Epithelial cell of proximal tubule (primary cell): ENCODE measurements at places on chromosomes 16 and 17.

- no peak for DNase-seq
These were observed 44.9 kb downstream of the MBTD1 start for GRCh38 chr17:51214920-51215319.

- DNase-seq = no peak
These were observed 23.2 kb downstream of the SLC7A6OS start for GRCh38 chr16:68287276-68288251.

DNA sequence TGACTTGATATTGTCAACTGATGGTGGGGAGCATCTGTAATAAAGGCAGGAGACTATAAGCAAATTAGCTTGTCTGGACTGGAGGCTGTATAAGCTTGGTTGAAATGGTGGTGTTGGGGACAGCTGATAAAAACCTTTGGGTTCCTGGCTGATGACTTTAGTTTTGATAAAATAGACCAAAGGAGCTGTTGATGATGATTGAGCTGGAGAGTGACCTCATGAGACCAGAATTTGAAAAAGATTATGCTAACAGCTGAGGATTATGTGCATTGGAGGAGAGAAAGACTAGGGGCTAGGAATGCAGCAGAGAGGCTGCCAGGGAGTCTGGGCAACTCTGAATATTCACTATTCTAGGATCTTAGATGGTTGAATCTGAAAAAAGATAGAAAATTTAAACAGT, 8.7 kb upstream of the CDC27 start:
- DNase-seq = no peak

DNA sequence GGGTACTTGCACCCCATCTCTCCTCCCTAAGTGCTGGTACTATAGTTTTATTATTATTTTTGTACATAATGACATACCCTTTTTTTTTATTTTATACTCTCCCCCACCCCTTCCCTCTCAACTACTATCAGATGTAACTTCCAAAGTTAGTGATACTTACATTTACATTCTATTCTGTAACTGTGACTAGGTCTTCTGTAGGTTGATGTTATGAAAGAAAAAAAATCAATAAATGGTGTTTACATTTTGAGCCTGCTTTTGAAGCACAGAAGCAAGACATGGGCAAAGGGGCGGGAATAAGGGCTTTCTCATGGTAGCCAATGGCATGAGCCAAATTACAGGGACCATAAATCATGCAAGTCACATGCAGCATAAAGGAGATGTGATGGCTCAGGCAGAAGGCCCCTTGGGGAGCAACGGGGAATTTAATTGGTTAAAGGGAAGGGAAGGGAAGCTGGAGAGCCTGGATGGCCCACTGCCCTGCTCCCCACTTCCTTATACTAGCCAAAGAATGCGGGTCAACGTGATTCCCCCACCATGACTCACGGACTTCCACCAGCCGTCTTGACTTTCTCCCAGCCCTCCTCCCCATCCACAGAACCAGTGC, 2.4 kb upstream of the ACSF2 start:
- DNase-seq = no peak

- DNase-seq = no peak
These were observed 2.1 kb downstream of the SPAG9 start for GRCh38 chr17:51118330-51119195.

DNA sequence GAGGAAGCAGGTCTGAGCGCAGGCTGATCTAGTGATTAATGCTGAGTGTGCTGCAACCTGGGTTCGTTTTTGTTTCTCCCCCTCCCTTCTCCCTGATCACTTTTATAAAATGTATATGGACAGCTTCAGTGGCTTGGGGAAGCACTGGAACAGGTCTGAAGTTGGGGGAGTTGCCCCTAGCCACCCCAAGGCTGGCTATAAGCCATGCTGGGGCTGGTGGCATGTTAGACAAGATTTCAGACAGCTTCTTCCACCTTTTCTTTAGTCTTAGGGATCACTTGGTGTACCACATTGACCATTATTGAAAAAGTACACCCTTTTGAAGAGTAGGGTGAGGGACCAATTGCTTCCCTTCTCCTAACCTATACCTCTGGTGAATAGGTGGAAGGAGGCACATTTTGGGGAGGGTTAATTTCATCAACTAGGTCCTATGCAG, 3.8 kb upstream of the VAC14 start:
- no peak for DNase-seq

GRCh38 chr16:12637002-12637401, 166.7 kb downstream of the CPPED1 start:
- no peak for DNase-seq

DNA sequence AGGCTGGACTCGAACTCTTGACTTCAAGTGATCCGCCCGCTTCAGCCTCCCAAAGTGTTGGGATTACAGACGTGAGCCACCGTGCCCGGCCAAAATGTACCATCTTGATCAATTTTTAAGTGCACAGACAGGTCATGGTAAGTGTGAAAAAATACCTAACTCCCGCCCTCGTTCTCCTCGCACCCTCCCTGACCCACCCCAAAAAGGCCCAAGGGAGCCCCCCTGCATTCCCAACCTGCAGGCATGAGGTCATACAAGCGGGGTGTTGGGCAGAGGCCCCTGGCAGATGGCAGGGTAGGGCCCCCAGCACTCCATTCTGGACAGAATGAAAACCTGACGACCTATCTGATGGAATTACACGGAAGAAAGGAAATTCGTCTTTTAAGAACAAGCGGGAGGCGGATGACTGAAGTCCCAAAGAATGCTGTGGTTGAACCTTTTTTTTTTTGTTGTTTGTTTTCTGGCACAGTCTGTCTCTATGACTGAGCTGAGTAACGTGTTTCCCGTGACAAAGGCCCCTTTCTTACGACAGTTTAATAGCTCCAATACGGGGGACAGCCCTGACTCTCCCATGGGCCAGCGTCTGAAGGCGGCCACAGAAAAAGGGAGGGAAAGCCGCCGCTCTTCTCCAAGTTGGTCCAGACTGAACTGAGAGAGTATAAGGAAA, 376.4 kb downstream of the SLC39A11 start:
- DNase-seq = peak; percentile 64

- no peak for DNase-seq
These were observed 11.4 kb upstream of the C16orf87 start for GRCh38 chr16:46842192-46842895.

DNA sequence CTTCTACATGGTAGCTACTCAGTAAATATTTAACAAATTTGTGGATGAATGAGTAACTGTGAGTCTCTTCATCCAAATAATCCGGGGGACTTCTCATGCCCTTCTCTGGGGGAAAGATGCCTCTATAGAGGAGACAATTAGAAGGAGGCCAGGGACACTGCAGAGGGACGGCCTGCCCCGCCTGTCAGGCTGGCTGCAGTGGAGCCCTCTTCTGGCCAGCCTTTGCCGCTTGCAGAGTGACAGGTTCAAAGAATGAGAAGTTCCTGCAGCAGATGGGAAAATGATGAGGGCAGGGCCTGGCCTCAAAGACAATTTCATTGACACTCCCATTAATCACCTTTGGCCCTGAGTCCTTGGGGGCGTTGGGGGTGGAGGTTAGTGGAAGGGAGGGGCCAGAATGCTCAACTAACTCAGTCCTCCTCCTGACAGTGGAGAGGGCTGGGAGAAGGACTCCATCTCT, 339.0 kb downstream of the MAF start:
- DNase-seq = peak; percentile 75

DNA sequence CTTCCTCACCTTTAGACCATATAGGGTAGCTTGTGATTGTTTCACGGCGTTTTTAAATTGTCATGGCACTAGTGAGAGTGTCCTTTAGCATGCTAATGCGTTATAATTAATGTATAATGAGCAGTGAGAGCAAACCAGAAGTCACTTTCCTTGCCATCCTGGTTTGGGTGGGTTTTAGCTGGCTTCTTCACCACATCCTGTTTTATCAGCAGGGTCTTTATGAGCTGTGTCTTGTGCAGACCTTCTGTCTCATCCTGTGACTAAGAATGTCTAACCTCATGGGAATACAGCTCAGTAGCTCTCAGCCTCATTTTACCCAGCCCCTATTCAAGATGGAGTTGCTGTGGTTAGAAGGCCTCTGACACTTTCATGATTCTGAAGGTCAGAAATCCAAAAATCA, 370.9 kb upstream of the RBFOX1 start:
- DNase-seq = no peak

GRCh38 chr17:76063875-76064546, 8.3 kb downstream of the SRP68 start:
- no peak for DNase-seq

DNA sequence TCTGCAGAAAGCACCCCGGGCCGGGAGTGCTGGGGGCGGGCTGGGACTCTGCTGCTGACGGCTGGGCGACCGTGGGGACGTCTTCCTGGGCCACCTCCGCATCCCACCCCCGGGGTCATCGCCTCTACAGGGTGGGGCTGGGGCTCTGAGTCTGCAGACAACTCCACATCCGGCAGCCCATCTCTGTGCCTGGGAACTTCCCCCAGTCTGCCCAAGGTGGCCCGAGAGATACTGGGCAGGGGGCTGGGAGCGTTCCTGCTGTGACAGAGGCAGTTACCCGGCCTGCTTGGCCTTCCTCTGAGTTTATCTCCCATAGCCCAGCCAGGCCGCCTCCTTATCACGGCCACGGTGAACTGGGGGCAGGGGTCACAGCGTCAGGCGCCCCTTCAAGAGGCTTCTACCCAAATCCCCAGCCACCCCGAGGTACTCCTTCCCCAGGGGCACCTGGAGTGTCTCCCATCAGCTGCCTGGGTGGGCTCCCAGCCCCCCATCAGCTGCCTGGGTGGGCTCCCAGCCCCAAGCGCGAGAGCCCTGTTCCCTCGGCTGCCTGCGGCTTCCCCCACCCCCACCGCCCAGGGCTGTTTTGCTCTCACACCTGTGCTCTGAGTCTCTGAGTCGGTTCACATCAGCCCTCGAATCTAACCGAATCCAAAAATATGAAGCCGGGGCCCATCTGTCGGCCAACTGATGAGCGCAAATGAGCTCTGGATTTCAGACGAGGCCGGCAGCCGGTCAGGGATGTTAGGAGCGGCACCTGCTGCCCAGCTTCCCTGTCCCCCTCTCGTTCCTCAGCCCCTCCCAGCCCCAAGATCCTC, 15.6 kb upstream of the CBFA2T3 start:
- DNase-seq = no peak

DNA sequence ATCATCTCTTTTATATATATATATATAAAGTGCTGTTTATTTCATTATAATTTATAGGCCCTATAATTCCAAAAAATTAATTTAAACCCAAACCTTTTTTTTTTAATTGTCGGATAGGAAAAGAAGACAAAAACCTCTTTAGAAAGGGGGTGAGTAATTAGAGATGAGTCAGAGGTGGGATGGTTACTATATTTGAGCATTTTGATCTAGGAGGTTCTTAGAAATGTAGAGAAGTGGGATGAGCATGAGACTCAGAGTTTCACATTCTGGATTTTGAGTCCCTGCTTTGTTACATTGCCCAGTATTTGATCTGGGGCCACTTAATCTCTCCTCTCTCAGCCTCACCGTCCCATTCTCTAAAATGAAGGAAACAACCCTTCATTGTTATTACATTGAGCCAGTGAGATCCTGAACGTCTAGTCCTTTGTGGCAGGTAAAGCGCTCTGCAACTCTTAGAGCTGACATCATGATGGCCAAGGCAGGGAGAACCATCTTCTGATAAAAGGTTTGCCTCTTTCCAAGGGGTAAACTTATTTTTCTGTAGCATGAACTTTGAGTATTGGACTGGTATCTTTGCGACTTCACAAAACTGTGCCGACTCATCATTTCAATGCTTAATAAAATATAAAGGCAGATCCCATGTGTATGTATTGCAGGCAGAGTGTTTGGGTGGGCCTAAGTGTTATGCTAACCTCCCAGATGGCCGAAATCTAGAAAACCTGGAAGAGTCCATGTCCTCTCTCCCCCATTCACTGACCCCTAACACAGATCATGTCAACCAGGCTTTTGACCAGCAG, 21.3 kb downstream of the HS3ST3B1 start:
- no peak for DNase-seq
